ENCODE measurements at places on chromosomes 6 and 20. TPM values are rescaled to one million over a fixed set of nuclear protein-coding genes. Genes with fewer than 3 reads are reported as not detected.

DNA sequence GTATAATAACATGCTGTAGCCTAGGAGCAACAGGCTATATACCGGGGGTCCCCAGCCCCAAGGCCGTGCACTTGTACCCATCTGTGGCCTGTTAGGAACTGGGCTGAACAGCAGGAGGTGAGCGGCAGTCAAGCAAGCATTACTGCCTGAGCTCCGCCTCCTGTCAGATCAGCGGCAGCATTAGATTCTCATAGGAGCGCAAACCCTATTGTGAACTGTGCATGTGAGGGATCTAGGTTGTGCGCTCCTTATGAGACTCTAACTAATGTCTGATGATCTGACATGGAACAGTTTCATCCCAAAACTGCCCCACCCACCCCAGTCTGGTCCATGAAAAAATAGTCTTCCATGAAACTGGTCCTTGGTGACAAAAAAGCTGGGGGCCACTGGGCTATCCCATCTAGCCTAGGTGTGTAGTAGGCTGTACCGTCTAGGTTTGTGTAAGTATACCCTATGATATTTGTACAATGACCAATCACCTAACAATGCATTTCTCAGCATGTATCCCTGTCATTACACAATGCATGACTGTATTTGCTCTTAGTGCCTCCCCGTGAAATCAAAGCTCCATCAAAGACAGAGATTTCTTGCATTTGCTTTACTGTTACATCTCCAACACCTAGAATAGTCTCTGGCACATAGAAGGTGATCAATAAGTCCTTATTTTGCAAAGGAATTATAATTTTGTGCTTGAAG is 30.8 kb downstream of the NHSL1 start:
- DNase-seq = no peak

TREM1 gene
- total RNA-seq = 0.62 TPM

- no peak for DNase-seq
Observed at GRCh38 chr6:15370733-15371671, 125.1 kb downstream of the JARID2 start.

DNA sequence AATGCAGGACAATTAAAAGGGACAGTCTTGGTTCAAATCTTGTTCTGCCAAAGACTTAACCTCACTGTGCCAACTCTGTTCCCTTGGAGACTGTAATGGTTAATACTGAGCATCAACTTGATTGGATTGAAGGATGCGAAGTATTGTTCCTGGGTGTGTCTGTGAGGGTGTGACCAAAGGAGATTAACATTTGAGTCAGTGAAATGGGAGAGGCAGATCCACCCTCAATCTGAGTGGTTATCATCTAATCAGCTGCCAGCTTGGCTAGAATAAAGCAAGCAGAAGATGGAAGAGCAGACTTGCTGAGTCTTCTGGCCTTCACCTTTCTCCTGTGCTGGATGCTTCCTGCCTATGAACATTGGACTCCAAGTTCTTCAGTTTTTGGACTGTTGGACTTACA is 474.4 kb downstream of the CD83 start:
- DNase-seq = no peak

- DNase-seq = no peak
Observed at GRCh38 chr6:170175644-170176135, 115.2 kb downstream of the DLL1 start.

DNA sequence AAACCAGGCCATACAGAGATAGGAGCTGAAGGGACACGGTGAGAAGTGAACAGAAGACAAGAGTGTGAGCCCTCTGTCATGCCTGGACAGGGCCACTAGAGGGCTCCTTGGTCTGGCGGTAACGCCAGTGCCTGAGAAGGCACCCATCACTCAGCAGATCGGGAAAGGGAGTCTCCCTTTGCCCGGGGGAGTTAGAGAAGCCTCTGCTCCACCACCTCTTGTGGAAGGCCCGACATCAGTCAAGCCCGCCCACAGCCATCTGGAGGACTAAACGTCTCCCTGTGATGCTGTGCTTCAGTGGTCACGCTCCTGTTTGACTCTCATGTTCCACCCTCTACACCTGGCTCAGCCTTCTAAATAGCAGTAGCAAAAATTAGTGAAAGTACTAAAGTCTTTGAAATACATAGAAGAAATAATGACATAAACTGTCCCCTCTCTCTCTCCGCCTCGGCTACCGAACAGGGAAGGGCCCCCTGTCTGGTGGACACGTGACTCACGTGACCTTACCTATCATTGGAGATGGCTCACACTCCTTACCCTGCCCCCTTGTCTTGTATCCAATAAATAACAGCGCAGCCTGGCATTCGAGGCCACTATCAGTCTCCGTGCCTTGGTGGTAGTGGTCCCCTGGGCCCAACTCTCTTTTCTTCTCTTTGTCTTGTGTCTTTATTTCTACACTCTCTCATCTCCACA is 66.7 kb downstream of the RPP21 start:
- peak; percentile 79 for DNase-seq

- DNase-seq = no peak
Observed at GRCh38 chr6:138374230-138374629, 3.5 kb upstream of the SMIM28 start.

PRR18 gene
- not detected for total RNA-seq

GRCh38 chr6:79602859-79603258 is 28.3 kb upstream of the SH3BGRL2 start:
- no peak for DNase-seq

SYNCRIP gene
- 156 TPM for total RNA-seq

DNA sequence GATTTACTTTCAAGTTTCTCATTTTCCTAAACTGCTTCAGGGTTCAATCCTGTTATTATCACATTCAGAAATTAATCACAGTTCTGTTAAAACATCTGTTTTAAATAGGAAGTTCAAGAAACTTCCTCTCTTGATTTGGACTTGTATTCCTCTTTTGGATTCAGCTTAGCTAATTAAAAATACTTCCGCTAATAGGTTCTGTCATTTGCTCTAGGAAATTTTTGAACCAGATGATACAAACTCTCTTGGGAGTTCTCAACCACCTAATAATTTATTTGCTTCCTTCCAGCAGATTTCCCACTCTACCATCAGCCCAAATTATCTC is 15.9 kb upstream of the TMEM30A start:
- no peak for DNase-seq

TENT5A gene
- total RNA-seq = 0.43 TPM

DNA sequence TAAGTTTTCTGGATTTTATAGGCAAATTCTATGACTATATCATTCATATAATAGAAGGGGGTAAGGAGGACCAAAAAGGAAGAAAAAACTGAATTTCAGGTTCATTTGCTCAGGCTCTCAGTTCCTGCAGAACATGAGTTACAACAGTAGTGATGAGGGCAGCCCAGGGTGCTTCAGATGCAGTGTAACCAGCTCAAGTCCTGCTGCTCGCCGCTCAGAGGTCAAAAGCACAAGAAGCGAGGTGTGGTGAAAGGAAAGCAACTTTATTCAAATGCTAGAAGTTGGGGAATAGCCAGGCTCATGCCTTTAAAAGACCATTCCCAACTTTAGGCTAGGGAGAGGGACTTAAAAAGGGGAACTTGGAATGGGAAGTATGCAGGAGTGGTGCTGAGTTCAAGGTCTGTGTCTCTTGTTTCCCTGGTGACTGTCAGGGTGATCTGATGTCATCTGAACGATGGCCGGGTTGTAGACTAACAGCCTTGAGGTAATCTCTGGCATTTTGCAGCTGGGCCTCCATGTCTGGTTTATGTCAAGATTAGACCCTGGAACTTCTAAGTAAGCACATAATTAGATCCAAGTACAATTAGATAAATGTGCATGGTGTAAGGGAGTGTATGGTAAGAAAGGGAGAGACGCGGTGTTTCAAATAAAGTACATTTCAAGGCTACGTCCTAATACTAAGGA is 14.5 kb upstream of the SEC63 start:
- no peak for DNase-seq

DNA sequence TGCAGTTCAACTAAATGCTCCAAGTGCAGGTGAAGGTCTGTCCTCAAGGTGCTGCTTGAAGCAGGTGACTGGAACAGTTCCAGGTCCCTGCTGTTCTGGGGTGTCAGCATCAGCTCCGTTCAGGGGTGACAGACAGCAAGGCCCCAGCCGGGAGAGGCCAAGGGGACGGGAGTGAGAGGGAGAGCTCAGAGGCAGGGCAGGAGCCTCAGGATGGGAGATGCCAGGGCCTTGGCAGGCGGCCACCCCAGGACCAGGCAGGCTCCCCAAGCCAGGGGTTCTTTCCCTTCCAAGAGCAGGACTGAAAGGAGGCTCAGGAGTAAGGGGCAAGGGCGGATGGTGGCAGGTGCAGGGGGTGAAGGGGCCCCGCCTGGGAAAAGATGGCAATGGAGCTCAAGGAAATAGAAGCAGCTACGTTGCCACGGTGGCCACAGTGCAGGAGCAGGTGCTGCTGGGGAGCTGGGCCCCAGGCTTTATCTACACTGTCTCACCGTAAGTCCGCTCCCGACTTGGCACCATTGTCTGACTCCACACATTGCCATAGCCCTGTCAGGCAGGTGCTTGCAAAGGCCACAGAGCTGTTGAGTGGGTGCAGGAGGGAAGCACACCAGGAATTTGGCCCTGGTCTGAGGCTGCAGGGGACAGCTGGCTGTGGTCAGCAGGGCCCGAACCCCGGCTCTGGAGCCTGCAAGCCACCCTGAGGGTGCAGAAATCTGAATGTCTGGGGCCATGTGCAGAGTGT is 43.1 kb downstream of the ERMARD start:
- no peak for DNase-seq

GPX5 gene
- not detected for total RNA-seq

GRCh38 chr6:31750411-31751022 is 10.7 kb downstream of the MSH5 start:
- no peak for DNase-seq

- DNase-seq = no peak
Observed at GRCh38 chr6:7939184-7939863, 28.7 kb upstream of the TXNDC5 start.

CDSN gene
- total RNA-seq = not detected

Measured in activated CD4-positive, alpha-beta T cell treated with anti-CD3 and anti-CD28 coated beads for 36 hours (primary cell).